ENCODE measurements at places on chromosomes 2 and 18.

- no peak for DNase-seq
Measured at GRCh38 chr2:190136259-190136658, 73.7 kb upstream of the MSTN start.

GRCh38 chr2:43759195-43759594 lies 14.6 kb upstream of the DYNC2LI1 start:
- DNase-seq, result no peak

DNA sequence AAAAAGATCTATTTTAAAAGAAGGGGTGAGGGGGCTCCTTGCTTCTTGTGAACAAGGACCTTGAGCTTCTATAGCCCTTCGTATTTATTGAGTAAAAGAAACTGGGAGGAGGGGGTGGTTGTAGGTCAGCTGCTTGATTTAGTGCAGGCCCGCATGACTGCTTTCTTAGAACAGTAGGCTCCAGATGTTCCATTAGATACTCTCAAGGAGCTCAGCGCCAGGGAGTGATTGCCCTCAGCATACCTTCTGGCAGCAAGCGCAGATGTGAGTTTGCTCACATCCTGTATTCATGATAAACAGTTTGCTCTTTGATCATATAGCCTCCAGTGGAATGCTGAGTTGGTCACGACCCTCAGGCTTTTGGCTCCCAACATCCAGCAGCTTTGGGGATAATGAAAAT lies 108.9 kb upstream of the XPO1 start:
- DNase-seq, result no peak

DNA sequence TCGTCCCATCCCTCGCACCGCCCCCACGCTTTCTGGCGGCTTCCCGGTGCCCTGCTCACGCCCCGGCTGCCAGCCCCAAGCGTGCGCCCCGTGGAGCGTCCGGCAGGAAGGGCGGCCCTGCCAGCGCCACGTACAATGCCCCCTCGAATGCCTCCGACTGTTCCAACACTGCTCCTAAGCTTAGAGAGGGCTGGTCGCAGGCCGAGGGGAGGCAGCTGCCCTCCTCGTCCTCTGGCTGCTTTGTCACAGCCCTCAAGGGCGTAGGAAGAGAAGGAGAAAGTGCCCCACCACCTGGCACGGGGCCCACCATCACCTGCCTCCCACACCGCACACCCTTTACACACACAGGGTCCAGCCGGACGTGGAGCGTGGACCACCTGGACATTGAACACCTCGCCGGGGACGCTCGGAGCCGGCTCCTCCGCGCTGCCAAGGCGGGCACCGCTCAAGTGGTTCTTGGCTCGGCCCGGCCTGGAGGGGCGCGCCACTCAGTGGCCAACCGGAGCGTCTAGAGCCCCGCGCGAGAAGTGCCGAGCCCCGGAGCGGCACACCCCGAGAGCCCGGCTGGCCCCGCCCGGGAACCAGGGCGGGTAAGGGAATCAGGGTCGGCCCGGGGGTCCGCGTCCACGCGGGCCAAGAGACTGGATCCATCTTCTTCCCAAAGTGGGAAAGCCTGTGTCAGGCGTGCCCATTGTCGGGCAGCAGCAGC lies 830 bp downstream of the DNER start:
- peak; percentile 28 for DNase-seq

DNA sequence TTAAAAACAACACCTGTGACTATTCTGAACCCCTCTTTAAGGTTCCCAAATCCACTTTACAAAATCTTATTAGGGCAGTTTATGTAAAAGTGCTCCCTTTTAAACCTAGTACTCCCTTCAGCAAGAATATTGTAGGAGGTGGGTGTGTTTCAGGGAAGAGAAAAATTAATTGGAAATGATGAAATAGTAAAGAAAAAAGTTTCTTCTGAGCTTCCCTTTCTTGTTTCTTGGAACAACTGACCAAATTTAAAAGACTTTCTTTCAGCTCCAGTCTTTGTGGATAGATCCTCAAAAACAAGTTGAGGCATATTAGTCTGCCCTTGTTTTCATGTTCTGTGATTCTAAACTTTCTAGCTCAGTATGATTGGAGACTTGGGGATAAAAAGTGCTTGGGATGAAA lies 3.0 kb downstream of the VWA3B start:
- DNase-seq, result no peak

DNA sequence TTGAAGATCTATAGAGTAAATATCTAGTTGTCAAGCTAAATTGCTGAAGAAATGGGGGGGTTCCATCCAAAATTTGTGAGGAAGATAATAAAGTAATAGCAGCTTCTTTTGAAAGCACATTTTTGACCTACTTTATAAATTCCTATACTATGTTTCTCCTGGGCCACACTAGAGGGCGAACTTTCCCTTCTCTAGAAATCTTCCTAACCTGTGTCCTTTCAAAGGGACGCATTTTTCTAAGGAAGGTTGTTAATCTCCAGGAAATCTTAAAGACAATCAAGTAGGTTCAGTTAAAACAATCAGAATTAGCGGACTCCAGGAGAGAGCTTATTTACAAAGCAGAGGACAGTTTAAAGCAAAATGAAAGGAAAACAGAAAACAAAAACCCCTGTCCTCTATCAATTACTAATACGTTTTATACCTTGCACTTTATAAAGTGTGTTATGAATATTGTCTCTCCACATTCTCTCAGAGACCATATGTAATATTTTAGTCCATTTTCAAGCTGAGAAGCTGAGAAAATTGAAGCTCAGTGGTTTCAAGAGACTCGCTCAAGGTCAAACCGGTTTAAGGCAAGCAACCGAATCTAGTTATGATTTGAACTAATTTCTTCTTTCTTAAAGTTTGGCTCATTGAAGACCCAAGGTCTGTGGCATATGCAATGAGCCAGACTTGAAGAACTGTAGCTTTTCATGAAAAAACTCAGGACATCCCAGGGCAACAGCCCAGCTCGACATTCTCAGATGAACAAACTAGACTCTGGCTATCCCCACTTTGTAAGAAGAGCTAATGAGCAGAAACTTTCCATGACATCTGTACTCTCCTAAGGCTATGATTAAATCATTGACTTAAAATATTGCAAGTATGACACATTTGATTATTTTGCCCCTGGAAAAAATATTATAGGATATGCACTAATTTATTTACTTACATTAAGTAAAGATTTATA lies 273.6 kb downstream of the PAX3 start:
- peak; percentile 5 for DNase-seq

DNA sequence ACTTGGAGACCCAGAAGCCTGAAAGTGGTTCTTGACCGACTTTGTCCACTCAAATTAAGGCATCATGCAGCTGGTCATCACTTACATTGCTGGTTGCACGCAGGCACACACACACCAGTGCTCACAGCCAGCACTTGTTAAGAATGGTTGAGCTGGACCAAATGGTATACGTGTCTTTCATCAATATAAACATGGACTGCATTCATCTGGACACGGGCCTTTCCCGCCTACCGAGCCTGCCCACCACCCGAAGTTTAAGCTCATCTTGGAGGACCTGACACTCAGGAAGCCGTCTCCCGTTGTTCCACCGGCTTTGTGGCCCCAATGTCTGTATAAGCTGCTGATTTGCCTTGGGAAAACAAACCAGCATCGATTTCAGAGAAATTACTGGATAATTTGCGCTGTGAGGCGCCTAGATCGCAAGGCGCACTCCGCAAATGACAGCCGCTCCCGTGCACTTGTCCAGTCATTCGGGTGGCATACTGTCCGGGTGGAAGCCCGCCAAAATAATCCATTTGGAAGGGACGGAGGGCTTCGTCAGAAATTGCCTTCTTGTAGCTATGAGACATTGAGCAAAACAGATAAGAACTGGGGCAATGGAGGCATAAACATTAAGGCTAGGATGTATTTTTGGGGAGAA lies 40.1 kb upstream of the AKAIN1 start:
- DNase-seq, result no peak

- no peak for DNase-seq
Measured at GRCh38 chr18:3056311-3056710, 43.4 kb upstream of the LPIN2 start.

- DNase-seq, result no peak
Measured at GRCh38 chr2:140975237-140975636, 1155.6 kb downstream of the LRP1B start.

DNA sequence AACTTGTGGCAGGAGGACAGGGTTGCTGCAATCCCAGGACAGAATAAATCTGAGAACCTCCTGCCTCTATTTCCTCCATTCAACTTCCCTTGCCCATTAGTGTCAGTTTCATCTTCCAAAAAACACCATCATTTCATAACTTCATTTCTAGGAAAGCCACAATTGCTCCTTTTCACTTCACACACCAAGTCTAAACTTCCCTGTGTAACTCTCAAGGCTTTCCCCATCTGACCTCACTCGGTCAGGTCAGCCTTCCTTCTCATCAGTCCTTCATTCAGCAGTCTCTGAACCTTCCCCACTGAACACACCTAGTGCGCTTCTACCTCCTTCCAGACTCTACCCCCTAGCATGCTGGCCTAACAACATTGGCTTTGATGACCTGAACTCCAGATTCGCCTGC lies 35.8 kb downstream of the TCF7L1 start:
- DNase-seq, result no peak

GRCh38 chr18:13447621-13448334 lies 229.2 kb downstream of the LDLRAD4 start:
- no peak for DNase-seq

DNA sequence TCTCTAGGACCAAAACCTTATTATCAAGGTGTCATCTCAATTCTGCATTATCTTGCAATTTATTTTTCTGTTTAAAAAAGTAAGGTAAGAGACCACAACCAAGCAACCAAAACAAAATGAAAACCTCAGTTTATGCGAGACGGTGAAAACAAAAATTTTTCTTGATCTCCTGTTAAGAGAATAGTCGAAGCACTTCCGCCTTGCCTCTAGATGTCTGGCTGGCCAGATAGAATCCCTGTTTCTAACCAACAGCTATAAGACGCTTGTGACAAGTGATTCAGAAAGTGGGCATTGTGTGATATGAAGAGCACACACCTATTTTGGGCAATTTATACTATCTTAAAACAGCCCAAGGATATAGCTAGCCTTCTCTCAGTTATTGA lies 51.2 kb downstream of the MGAT5 start:
- DNase-seq, result no peak

DNA sequence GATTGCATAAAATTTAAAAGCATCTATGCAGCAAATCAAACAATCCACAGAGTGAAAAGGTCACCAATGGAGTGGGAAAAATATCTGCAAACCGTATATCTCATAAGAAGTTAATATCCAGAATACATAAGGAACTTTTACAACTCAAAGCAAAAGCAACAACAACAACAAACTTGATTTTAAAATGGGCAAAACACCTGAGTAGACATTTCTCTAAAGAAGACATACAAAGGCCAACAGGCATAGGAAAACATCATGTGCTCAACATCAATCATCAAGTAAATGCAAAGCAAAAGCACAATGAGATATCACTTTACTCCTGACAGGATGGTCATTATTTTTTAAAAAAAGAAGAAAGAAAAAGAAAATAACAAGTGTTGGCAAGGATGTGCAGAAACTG lies 38.1 kb downstream of the TMEM247 start:
- no peak for DNase-seq

DNA sequence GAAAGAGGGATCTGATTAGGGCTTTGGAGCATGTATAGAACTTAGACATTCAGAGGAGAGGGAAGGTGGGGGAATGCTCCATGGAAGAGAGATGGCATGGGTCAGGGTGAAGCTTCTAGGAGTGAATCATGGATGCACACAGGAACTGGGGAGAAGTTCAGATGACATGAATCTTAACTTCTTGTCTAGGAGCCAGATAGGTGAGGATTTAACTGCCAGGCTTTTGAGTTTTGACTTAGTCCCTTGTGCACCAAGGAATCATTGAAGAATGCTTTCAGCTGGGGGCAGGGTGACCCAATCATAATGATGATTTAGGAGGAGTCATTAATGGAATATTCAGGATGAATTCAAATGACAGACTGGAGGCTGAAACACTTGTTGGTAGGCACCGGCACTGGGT lies 48.7 kb downstream of the ACYP2 start:
- DNase-seq, result no peak

DNA sequence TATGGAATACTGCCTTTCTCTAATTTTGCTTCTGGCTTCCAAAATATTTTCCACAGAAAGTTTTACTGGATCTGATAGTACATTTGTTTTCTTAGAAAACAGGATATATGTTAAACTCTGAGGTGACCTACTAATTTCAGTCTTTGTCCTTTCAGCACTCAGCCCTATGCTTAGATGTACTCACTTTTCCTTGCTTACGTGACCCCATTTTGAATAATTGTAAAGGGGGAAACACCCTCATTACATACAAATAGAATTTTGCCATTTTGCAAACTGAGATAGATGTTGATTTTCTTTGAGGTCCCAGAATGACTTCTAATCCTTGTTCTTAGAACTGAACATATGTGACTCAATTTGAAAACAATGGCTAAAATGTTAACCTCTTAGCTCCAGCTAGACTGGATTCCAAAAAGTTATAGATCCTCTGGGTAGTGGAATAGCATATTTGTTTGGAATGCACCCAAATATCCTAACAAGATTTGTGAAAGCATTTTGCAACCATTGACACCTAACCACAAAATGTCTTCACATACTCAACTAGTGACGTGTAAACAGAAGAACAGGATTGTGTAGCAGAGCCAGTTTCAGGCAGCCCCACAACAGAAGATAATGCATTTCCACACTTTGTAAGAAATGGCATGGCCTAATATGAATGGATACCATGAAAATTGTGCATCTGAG lies 44.8 kb upstream of the EHBP1 start:
- DNase-seq, result no peak

GRCh38 chr2:221210686-221211085 lies 361.4 kb downstream of the EPHA4 start:
- DNase-seq, result no peak

Measured in common myeloid progenitor, CD34-positive (primary cell).